MV-4-11 (cell line): ENCODE measurements at places on chromosomes 1 and 21.

DNA sequence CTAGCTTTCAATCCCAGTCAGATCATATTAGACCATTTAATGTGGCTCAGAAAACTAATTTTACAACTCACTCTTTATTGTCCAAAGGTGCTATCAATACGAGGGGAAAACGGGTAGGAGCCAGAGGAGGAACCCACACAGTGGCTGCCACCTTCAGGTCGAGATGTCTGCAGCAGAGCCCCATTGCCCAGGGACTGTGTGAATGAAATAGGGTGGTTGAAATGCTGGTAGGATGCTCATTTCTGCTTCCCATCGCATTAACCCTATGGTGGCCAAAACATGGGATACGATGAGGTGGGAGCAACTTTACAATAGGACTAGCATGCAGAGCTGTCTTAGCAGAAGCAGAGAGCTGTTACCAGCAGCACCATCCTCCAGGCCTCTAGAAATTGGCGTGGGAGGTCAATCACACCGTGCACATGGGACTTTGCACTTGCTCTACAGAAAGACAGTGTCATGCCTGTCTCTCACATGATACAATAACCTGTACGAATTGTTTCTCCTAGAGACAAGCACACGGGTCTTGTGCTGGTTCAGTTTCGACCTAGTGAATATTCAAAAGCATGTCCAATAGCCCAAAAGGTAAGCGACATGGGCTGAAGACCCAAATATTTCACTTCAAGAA, 69.5 kb upstream of the DESI2 start:
- no peak for DNase-seq

- no peak for DNase-seq
Measured at GRCh38 chr1:50735443-50735842, 224.6 kb downstream of the FAF1 start.

GRCh38 chr1:157820299-157820698, 379 bp upstream of the FCRL1 start:
- no peak for DNase-seq

DNA sequence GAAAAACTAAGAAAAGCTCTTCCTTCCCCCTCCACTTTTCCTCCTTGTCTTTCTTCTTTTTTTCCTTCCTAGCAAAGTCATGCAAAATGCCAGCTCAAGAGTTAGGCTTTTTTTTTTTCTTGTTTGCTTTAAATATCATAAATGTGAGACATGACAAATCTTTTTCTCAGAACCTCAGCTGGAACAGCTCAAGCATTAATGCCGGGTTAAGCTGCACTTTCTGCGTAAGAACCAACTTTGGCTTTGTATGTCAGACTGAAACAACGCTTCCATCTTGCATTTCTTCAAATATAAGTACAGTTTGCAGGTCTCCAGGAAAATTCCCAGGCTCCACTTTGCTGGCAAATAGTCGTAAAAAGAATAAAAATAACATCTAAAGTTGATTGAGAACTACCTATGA, 20.7 kb upstream of the LMO4 start:
- DNase-seq: no peak

DNA sequence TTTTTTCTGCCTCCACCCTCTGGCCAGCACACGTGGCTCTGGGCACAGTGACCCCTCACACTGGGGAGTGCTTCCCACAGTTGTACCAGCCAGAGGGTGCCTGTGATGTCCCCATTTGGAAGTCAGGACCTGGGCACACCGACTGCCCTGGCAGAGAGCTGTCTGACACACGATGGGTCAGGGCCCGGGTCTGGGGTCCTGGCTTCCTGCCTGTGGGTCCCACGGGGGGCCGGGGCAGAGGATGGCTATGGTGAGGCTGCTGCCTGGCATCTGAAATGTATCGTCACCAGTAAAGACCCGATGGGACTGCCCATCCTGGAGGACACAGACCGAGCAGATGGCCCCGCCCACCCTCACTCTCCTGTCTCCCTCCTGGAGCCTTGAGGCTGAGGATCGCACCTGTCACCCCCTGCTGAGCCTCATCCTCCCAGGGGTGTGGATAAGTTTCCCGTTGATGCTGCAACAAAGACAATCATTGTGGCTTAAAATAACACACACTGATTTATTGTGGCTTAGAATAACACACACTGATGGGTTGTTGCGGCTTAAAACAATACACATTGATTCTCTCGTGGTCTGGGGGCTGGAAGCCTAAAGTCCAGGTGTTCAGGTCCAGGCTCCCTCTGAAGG, 88.8 kb upstream of the TTC34 start:
- no peak for DNase-seq

GRCh38 chr1:19009882-19010321, 53.4 kb upstream of the IFFO2 start:
- no peak for DNase-seq

DNA sequence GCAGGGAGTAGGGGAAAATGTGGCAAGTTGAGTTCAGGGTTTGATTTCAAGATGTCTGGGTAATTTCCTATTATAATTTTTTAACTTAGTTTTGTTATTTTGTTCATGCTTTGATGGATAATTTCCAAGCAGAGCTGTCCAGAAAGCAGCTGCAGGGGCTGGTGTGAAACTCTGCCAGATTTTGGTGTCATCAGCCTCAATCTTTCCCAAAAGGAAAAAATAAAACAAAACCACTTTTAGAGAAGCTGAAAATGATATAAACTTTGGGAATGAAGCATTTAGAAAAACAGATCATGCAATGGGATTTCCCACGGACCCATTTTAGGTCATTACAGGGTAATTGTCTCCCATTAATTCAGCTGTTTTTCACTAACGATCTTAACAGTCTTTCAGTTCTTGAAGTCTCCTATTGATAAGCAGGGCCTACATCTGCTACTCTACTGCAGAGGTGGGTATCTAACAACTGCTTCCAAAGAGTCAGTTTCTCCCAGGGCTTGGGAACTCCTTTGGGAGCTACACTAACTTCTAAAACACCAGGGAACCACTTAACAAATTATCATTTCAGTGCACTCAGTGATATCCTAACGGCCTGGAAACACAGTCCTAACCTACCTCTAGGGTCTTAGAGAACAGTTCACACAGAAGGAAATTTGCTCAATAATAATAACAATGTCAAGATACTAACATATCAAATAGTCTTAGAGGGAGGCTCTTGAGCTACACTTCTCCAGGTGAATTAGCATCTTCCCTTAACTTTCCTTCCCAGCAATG, 12.3 kb downstream of the ZNF436 start:
- DNase-seq: no peak

- peak; percentile 79 for DNase-seq
Measured at GRCh38 chr1:181099152-181100014, 10.9 kb downstream of the IER5 start.

- no peak for DNase-seq
Measured at GRCh38 chr1:5742801-5743200, 249.4 kb downstream of the NPHP4 start.

- DNase-seq: peak; percentile 70
Measured at GRCh38 chr1:39892601-39893595, 8.8 kb downstream of the MYCL start.

DNA sequence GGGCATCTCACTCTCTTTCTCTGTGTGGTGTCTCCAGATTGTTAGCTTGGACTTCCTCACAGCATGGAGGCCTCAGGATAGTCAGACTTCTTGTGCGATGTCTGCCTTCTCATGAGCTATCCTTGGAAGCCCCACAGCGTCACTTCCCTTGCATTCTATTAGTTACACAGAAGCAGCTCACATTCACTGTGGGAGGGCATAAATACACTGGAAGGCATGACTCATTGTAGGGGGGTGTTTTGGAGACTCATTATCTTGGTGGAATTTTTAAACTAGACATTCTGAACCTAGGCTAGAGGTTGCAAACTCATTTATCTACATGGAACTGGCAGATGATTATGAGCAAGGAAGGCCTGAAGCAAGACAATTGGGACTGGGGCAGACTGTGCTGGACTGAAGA, 21.4 kb upstream of the FASLG start:
- no peak for DNase-seq

- peak; percentile 16 for DNase-seq
Measured at GRCh38 chr1:58783090-58783992, 506 bp downstream of the JUN start.

DNA sequence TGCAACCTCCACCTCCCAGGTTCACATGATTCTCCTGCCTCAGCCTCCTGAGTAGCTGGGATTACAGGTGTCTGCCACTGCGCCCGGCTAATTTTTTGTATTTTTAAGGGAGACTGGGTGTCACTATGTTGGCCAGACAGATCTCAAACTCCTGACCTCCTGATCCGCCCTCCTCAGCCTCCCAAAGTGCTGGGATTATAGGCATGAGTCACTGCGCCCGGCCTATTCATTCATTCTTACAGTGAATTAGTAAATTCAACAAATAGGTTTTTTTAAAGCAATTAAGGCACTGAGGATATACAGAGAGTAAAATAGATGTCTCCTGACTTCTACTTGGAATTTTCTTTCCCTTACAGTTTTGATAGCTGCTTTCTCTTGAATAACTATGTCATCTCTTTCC, 43.5 kb downstream of the CDC42 start:
- DNase-seq: no peak

DNA sequence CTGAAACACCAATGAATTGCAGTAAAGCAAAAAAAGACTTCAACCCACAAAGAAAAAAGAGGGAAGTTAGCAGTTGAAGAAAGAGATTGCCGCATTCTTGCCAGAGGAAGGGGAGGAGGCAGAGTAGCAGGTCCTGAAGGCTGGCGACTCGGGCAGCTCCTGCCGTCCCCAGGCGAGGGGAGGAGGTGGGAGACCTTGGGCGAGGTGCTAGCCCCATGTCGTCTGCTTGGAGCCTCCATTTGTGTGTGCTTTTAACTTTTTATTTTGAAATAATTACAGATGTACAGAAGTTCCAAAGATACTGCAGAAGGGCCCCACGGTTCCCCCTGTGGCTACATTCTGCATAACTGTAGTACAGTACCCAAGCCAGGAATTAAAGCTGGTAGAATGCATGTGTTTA, 6.7 kb downstream of the TRPM2 start:
- DNase-seq: peak; percentile 83

DNA sequence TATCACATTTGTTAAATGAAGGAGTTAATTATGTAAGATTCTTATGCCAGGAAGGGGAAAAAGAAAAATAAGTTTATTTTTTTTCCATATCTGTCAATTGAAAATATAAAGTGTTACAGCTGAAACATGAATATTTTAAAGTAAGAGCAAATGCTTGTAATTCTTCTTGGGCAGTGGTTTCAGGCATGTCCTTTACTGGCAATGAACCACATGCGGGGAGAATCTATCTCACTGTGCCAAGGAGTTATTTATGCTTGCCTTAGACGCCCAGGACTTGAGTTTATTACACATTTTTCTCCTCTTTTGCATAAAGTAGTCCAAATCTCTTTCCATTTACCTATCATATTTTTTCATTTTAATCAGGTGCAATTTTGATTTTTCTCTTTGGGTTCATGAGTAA, 207.8 kb upstream of the NRIP1 start:
- DNase-seq: no peak

DNA sequence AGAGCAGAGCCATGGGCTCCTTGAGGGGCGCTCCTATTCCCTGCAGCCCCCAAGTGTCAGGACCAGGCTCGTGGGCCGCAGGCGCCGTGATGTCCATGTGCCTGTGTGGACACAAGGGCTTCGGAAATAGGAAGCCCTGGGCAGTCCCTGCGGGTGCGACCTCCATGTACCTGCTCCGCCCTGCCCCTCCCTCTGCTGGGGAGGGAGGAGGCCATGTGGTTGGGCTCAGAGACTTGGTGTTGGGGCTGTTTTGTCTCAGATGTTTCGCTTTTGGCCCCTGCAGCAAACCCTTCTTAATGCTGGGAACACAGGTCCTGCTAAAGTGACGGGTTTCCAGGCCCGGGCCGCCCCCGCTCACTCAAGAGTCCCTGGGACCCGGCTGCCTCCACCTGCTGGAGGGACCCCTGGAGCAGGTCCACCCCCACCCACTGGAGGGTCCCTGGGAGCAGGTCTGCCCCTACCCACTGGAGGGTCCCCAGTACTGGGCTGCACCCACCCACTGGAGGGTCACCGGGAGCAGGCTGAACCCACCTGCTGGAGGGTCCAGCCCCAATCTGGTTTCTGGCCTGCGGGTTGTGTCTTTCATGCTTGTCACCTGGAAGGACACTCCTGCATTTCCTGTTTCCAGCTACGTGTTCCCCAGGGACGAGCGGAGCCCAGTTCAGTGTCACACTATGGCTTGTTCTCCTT, 156.5 kb downstream of the PEX14 start:
- no peak for DNase-seq

GRCh38 chr1:225559326-225559725, 93.6 kb downstream of the ENAH start:
- DNase-seq: peak; percentile 72

DNA sequence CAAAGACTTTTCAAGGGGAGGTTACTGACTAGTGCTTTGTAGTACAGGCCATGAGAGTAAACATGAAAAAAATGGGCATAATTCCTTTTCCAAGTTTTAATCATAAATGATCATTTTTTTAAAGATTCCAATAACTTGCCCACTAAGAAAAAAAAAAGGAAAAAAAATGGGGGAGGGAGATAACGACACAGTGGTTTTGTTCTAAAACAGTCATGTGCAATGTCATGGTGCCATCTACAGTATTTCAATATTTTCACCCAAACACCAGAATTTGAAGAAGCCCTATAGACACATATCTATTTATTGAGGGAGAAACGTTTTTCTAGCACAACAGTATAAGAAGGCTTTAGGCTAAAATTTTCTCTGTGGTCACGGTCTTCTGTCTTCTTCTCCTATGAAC, 250.2 kb downstream of the LTN1 start:
- DNase-seq: no peak

GRCh38 chr1:12518931-12519692, 98.9 kb downstream of the DHRS3 start:
- DNase-seq: no peak

DNA sequence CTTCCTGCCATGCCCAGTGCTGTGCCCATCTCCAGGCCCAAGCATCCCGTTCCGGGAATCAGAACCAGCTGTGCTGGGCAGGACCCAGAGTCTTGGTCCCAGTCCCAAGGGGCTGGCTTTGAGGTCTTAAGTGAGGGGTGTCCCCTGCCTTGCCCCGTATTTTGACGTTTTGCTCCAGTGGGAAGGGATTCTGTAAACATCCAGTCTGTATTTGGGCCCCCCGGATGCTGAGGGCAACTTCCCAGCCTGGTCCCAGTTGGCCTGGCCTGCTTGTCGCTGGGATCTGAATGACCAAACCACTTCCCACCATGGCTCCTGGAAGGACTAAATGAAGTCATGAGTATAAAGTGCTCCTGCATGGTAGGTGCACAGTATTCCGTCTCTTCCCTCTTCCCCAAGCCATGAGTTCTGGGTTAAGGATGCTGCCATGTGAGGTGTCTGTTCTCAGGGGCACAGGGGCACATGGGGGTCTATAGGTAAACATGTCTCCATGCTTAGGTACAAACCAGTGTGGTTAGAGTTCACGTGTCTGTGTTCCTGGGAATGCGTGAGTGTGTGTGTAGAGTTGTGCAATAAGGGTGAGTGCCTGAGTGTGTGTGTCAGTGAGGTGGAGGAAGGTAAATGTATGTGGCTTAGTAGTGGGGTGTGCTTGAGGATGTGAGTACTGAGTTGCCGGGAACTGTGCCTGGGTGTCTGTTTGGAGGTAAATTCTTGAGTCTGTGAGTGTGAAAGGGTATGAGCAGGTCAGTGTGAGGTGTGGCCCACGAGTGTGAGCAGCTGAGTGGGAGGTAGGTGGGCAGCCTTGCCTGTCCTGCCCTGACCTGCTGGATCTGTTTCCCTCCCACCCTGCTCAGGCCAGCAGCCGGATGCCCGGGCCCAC, 1.5 kb downstream of the B4GALT2 start:
- no peak for DNase-seq

- peak; percentile 86 for DNase-seq
Measured at GRCh38 chr1:31944205-31945089, 6.3 kb upstream of the PTP4A2 start.
